ENCODE measurements at places on chromosomes 2 and 18. TPM values are rescaled to one million over a fixed set of nuclear protein-coding genes. Genes with fewer than 3 reads are reported as not detected.

EML6 gene
- total RNA-seq, result 23.8 TPM

MC2R gene
- not detected for total RNA-seq

MALL gene
- 1.3 TPM for total RNA-seq

ANKRD30B gene
- total RNA-seq, result 2.2 TPM

POTEF gene
- not detected for total RNA-seq

NDUFB3 gene
- 23.2 TPM for total RNA-seq

CD226 gene
- total RNA-seq, result 1.3 TPM

NGEF gene
- 33.5 TPM for total RNA-seq

ANO7 gene
- total RNA-seq, result 0.63 TPM

BUB1 gene
- 16.6 TPM for total RNA-seq

GLI2 gene
- total RNA-seq, result 6.3 TPM

CD8B2 gene
- total RNA-seq, result not detected

PLCL1 gene
- 31.0 TPM for total RNA-seq
